ENCODE measurements at places on chromosomes 2 and 18.

- peak; percentile 55 for DNase-seq
These were observed 401.0 kb downstream of the IRS1 start for GRCh38 chr2:226398580-226398979.

DNA sequence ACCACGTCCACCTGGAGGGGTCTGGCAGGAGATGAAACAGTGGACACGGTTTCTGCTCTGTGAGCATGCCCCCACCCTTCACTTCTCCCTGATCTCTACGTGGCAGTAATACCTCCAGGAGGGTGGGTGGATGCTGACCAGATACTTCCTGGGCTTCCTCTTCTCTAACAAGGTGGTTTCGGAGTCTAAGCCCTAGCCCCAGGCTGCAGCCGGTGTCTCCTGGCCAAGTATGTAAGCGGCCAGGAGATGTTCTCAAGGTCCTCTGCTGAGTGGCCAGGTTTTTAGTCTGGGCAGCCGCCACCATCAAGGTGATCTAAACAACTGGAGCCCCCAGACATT lies 101.8 kb upstream of the ASB18 start:
- DNase-seq, result no peak

GRCh38 chr2:206983161-206983859 lies 44.0 kb downstream of the CPO start:
- peak; percentile 77 for DNase-seq

DNA sequence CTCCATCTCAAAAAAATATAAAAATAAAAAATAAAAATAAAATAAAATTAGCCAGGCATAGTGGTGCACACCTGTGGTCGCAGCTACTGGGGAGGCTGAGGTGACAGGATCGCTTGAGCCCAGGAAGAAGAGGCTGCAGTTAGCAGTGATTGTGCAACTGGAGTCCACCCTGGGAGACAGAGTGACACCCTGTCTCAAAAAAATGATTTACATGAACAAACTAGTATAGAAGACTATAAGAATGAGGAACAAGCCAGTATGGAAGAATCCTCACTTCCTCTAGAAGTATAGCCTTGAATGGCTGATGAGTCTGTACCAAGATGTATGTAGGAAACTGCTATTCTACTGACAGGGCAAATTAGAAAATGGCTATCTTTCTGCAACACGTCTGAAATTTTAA lies 10.9 kb downstream of the YES1 start:
- no peak for DNase-seq

DNA sequence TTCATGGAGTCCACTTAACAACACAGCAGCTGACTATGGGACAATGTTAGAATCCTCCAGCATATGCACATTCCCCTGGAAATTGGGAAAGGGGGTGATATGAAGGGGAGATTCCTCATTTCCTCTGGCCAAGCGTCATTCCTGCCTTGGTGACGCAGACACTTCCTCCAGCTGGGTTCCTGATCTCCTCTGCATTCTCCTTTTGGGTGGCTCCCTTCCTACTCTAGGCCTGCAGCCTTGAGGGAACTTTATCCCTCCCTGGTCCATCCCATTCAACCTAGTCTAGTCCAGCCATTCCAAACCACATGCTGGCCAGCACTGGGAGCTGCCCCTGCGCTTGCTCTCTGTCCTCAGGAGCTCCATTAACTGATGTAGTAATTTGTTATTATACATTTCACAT lies 216.8 kb downstream of the VAPA start:
- DNase-seq, result peak; percentile 47

DNA sequence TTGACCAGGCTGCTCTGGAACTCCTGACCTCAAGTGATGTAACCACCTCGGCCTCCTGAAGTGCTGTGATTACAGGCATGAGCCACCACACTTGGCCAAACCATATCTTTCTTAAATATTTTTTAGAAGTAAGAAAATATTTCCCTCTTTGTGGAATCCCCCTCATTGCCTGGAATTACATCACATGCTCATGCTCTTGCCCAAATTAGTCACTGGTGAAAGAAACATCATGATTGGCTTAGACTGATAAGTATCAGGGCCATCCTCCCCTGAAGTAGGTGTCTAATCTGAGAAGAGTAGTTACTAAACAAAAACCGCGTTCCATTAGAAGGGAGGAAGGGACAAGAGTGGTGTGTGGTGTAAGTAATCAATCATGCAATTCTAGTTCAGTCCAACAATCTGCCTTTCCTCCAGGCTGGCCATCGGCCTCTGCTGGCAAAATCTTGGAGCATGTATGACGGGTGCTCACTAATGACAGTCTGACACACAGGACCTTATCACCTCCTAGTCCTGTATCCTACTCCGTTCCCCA lies 52.3 kb upstream of the SCG2 start:
- peak; percentile 62 for DNase-seq

- no peak for DNase-seq
These were observed 1517.5 kb upstream of the PIK3C3 start for GRCh38 chr18:40437517-40437916.

GRCh38 chr2:85707304-85707703 lies 13.1 kb downstream of the GNLY start:
- DNase-seq, result peak; percentile 94

DNA sequence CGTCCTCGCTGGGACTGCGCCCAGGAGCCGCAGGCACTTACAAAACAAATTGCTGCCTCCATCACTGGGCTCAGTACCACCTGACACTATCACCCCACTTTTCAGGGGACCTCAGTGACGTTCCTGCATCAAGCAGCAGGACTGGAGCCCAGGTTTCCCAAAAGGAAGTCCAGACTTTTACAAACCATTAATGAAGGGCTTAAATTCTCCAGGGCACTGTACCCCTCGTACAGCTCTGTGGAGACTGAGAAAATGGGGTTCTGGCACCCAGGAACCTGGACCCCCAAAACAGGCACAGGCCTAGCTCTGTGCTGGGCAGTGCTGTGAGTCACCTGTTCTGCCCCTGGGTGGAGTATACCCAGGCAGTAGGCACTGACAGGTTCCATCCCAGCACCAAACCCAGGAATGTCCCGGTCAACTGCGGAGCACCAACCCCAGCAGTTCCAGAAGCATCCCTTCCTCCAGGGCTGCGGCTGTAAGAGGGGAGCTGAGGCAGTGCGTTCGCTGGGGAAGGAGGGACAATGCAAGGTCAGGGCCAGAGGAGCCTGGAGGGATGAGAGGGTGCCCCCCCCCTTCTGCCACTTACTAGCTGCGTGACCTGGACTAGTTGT lies 24.6 kb upstream of the NOTO start:
- DNase-seq, result no peak

DNA sequence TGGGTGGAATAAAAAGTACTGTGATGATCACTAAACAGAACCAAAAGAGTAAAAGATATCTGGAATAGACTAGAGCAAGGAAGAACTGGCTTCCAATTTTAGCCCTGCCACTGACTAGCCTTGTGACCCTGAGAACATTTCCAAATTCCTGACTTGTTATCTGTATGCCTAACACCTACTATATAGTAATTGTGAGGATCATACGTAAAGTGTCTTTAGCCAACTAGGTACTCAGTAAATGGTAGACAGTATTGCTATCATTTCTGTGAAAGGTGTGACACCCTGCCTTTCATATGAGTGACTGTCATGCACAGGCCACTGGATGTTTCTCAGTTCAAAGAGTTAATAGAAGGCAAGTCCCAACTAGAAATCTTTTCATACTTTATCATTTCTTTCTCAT lies 29.8 kb downstream of the CYTIP start:
- no peak for DNase-seq

DNA sequence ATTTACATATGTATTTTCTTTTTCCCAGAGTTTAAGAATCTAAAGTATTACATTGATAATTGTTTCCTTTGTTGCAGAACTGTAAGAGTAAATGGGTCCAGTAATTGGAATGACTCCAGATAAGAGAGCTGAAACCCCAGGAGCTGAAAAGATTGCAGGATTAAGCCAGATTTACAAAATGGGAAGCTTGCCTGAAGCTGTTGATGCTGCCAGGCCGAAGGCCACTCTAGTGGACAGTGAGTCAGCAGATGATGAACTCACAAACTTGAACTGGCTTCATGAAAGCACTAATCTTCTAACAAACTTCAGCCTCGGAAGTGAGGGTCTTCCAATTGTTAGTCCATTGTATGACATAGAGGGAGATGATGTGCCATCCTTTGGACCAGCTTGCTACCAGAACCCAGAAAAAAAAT lies 183.8 kb upstream of the STON1 start:
- DNase-seq, result peak; percentile 94

- no peak for DNase-seq
These were observed 51.0 kb downstream of the ABI2 start for GRCh38 chr2:203379156-203379555.

DNA sequence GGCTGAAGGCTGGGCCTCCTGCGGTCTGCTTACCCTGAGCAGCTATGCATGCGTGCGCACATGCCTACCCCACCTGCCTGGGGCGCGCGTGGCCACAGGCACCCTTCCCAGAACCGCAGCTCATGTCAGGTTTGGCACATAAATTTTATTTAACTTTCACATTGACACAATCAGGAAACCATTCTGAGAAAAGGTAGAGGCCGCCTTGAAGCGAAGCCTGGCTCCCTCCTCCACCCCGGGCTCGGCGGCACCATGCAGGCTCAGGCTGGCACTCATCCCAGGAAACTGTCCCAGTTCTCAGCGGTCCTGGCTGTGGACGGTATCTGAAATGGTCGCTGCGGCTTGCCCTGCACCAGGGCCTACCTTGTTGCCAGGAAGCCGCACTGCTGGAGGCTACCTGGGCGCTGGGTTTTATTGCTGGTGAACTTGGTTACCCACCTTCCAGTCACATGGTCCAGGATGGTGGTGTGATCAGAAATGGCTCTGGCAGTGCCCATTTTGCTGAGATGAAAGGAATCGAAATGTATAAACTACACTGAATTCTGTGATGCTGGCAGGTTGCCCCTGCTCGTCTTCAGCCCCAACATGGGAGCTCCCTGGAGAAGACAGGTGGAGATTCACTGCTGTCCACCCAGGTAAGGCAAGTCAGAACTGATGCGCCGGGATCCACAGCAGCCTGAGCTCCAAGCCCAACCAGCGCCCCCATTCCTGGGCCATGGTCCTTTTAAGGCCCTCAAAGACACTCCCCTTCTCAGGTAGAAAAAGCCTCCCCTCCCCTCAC lies 25.5 kb downstream of the CHST10 start:
- DNase-seq, result no peak

DNA sequence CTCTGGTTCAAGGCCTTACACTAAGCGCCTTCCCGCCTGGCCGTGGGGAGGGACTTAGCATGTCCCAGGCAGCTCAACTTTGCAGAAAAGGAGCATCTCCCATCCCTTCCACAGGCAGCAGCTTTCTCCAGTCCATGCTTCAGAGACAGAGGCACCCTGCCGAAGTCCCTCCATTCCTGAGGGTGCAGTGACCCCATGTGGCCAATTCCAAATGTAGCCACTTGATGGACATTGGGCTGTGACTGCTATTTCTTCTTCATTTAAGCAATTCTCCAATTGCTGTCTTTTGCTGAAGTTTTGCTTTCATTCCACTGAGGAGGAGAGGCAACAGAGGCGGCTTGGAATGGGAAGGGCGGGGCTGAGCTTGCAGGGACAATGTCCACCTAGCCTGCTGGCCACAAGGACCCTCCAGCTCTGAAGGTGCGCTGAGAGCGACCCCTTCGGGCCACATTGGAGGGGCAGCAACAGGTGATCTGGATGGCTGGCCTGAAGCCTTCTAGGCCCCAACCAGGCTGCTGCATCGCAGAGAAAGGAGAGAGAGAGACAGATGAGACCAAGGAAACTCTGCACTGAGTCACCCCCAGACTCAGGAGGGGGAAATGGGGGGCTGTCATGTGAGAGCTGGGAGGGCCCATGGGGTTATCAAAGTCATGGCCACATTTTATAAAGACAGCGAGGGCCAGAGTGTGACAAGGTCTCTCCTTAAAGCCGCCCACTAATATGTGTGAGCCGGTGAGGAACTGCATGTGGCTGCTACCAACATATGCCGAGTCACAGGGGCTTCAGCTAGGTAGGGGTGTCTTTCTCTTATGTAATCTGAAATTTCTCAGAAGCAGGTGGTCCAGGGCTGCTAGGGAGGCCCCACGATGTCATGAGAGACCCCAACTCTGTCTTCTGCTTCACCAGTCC lies 61.3 kb downstream of the LONRF2 start:
- DNase-seq, result peak; percentile 76

DNA sequence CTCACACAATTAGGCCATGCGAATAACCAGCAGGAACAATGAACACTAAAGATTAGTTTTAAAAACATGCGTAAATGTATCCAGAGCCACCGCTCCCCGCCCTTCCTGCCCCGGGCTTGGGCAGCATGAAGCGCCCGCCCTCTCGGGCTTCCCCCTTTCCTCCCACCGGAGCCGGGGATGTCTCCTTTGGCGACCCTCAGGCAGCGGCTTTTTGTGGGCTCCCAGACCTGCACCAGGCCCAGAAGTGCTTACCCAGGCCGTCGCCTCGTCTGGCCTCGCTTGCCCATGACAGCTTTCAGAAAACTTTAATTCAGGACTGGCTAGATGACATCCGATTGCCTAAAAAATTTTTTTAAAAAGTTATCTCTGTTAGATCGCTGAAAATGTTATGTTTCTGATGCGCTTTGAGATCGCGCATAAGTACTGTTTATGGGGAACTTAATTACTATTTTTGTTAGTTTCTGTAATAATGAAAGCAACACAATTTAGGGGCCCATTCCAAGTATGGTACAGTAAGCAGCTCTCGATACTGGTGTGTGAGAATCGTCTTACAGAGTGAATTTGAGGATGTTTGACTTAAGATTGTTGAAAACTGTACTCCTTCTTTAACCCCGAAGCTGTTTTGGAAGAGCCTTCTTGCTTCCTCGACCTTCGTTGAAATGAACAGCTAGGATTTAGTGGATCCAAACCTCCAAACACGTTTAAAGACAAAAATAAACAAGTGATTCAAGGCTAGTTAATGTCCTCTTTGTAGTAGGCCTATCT lies 1.1 kb downstream of the MAP3K20 start:
- peak; percentile 67 for DNase-seq

DNA sequence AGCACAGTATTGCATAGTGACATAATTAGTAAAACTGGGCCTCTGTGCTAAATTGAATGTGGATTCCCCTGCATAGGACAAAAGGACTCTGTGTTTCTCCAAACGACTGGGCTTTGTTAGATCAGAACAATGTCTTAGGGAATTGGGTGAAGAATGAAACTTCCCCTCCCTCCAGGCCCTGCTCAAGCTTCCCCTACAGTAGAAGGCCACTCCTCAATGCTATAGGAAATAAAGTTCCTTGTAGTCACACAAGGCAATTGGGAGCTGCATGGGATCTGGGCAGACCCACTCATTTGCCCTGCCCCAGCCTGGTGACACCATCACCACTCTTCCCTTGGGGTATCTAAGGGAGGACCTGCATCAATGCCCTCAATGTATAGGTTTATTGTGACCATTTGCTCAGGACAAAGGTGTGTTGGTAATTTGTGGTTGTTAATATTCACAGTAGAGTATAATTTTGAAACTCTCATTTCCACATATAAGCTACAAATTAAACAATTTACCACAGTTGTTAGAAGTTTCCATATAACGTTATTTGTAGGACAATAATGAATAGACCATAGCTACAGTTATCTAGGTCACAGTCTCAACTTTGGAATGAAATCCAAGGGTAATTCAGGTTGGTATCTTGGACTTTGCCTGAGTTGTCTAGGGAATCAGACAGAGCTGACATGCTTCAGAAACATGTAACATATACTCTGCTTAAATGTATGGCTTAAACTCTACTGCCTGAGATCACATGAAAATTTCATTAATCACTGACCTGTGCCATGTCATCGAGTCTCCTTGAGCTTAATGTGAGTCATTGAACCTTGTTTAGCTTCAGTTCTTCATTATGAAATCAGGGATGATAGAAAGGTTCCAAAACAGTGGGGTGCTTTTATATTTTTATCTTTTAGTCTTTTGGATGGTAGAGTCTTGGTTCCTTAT lies 64.8 kb upstream of the DARS1 start:
- DNase-seq, result no peak

All from fibroblast of villous mesenchyme (primary cell).